SK-N-SH (cell line): ENCODE measurements at places on chromosomes 2 and 18. TPM values are rescaled to one million over a fixed set of nuclear protein-coding genes. Genes with fewer than 3 reads are reported as not detected.

GRCh38 chr2:147468349-147468748 is 376.5 kb upstream of the ACVR2A start:
- no peak for DNase-seq

- peak; percentile 97 for DNase-seq
Measured at GRCh38 chr2:45014016-45014702, 4.9 kb upstream of the SIX2 start.

DNA sequence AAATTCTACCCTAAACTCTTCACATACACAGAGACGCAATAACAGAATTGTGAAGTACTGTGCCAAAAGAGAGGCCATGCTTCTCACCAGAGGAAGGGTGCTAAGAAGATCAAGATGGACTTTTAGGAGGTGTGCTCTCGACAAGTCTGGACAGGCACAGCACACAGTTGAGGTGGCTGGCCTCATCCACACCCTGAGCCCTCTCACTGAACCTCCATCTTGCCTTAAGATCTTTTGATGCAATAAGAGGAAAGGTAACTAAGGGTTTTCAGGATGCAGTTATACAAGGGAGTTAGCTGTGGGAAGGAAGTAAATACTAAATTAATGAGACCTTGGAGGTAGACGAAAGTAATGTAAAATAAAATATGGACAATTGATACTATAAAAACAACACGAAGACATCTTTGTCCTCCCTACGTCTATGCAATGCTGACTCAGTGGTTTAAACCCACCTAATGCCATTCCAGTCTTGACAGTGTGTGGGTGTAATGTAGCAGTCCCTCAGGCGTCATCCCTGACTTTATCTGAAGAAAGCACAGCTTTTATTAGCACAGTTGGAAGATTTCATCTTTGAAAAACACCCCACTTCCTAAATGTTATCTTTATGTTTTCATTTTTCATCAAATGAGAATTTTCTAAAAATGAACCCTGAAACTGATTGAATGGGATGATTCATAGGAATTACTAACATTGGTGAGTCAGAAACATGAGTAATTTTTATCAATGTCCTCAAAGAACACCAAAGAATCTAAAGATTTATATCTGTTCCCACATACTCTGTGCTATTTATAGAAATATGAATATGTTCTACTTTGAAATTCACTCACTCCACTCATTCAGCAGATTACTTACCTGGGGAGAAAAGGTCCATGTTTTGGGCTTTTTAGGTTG is 34.0 kb upstream of the MALL start:
- DNase-seq: no peak

DNA sequence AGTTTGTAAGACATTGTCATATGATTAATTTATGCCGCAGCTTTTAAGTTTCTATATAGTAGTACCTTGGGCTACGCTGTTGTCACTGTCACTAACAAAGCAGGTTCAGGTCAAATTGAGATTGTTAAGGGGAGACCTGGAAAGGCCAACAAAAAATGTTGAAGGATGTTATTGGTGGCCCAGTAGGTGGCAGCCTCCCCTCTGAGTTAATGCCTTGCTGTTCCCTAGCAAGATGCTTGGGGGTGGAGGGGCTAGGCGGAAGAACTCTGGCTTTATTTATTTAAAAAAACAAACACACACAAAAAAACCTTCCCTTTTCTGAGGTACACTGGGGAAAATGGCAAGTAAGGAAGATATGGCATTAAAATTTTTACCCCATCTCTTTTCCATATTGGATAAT is 128.3 kb upstream of the ATP5MC3 start:
- DNase-seq: peak; percentile 54

DNA sequence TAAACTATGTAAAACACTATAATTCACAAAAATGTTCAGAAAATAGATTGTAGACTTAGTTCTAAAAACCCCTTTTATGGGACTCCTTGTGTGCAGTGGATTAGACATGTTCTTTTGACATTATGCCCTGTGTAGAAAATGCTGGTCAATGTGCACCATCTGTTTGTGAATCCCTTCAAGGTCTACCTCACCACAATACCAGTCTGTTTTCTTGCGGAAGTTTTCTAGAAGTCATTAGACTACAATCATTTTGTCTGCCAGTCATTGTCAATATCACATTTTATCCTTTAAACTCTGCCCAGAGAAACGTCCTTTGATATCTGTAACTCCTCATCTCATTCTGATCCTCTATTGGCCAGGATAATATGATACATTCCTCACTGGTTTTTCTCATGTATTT is 7.8 kb downstream of the ITGA4 start:
- no peak for DNase-seq

DNA sequence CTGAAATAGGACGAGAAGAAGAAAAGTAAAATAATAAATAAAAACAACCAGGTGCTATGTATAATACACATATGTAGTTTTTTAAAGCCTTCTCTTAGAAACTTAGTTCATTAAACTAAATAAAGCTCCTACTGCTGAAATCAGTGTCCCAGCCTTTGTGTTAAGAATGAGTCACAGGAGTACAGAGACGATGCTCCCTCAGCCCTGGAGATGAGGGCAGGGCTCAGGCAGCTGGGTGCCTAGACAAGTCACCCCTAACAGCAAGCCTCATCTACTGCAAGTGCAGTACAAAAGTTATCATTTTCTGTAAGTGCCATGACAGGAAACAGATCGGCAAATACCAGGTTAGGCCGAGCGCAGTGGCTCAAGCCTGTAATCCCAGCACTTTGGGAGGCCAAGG is 18.2 kb downstream of the KIDINS220 start:
- DNase-seq: no peak

DNA sequence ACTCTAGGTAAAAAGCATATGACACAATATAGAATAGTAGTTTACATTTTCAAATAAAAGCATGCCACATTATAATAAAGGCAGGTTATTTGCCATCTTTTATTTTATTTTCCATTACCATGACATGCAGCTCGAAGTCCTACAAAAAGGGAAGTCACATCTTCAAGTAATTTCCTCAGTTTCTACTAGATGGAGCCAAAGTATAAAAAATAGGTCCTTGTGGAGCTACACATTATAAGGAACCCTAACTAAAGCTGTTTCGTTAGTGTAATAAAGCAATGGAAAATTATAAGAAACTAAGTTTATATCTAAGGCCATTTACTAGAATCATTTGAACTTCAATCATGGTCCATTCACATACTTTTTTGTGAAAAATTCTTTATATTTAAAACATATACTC is 674.5 kb downstream of the KCNJ3 start:
- no peak for DNase-seq

DNA sequence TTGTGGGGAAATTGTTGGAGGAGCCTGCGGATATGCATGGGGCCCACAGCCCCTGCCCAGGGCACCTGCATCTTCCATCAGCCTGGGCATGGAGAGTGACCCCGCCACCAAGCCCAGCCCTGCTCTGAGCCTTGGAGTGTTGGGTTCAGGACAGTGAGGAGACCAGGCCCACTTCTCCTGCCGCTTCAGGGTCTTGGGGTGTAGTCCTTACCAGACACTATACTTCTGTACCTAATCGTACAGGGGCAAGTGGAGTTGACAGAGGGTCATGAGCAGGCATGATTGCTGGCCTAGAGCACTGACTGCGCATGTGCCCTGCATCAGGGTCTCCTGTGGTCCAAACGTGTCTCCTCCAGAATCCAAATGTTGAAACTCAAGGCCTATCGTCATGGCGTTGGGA is 108.9 kb upstream of the ZNF236 start:
- DNase-seq: no peak

- no peak for DNase-seq
Measured at GRCh38 chr2:227367427-227367795, 11.7 kb downstream of the TM4SF20 start.

DNA sequence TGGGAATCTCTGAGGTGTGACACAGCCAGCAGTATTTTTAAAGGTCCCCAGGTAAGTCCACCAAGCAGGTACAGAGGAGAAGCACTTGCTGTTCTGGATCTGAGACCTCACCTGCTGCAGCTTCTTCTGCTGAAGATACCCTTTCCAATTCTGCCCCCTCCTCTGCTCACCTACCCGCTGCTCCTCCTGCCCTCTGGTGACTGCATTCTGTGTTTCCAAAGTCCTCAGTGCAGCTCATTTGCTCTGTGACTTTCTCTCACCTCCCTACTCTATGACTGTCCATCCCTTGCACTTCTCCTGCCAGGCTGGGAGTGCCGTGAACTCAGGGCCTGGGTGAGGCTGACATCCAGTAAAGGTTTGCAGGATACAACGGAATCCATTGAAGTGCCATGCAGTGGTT is 205.2 kb upstream of the LYPD1 start:
- DNase-seq: no peak

- peak; percentile 97 for DNase-seq
Measured at GRCh38 chr2:96116879-96117533, 635 bp upstream of the ADRA2B start.

DNA sequence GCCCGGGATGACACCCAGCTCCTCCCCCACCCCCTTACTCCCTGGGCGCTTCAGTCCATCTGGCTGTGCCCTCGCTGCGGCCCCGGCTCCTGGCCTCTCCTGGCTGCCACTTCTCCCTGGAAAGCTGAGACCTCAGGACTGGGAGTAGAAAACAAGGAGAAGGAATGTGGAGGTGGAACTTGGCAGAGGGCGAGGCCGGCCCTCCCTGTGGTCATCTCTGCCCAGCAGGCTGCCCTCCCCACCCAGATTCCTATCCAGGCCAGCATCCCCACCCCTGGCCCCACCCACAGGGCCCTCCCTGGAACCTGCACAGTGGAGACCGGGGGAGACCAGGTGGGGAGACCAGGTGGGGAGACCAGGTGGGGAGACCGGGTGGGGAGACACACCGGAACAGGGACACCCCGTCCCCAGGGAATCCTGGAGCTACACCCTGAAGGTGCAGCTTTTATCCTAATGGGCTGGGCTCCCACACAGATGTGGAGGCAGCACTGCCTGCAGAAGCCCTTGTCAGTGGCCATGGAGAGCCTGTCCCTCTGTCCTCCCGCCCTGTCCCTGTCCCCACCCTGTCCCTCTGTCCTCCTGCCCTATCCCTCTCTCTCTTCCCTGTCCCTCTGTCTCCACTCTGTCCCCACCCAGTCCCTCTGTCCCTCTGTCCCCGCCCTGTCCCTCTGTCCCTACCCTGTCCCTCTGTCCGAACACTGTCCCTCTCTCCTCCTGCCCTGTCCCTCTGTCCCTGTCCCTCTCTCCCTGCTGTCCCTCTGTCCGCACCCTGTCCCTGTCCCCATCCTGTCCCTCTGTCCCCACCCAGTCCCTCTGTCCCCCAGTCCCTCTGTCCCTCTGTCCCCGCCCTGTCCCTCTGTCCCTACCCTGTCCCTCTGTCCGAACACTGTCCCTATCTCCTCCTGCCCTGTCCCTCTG is 157.1 kb downstream of the PXDN start:
- no peak for DNase-seq

GRCh38 chr2:39437522-39438296 is 624 bp upstream of the MAP4K3 start:
- peak; percentile 63 for DNase-seq

- DNase-seq: no peak
Measured at GRCh38 chr2:74131901-74132300, 15.8 kb downstream of the BOLA3 start.

Gene KLHL14
- polyA plus RNA-seq: not detected in 2 replicates

Gene DSEL
- polyA plus RNA-seq: 3.3 and 4.6 TPM in 2 replicates

Gene TLX2
- polyA plus RNA-seq: 24.5 and 25.6 TPM in 2 replicates

Gene SCG2
- 373 and 509 TPM in 2 replicates for polyA plus RNA-seq

Gene MOGAT1
- not detected in 2 replicates for polyA plus RNA-seq

Gene ACTG2
- 0.10 and 0.25 TPM in 2 replicates for polyA plus RNA-seq
